NCI-H1930 (cell line): ENCODE measurements at places on chromosomes 2 and 18.

GRCh38 chr2:95306336-95306895 lies 9.3 kb downstream of the KCNIP3 start:
- no peak for DNase-seq

GRCh38 chr18:48472610-48473009 lies 63.4 kb upstream of the ZBTB7C start:
- DNase-seq = no peak

- no peak for DNase-seq
These were observed 102.9 kb upstream of the THUMPD2 start for GRCh38 chr2:39881948-39882347.

DNA sequence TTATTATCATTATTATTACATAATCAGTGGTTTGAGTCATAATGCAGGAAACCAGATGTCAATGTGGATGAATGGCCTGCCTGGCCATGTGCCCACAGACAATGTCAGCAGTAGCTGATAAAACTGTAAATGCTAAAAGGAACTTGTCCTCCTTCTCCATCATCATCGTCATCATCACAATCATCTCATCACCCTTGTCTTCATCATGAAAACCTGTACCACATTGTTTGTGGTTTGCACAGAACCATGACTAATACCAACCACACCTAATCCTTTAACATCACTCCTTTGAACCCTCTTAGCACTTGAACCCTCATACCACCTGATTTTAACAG lies 96.0 kb downstream of the HNMT start:
- DNase-seq = peak; percentile 43

DNA sequence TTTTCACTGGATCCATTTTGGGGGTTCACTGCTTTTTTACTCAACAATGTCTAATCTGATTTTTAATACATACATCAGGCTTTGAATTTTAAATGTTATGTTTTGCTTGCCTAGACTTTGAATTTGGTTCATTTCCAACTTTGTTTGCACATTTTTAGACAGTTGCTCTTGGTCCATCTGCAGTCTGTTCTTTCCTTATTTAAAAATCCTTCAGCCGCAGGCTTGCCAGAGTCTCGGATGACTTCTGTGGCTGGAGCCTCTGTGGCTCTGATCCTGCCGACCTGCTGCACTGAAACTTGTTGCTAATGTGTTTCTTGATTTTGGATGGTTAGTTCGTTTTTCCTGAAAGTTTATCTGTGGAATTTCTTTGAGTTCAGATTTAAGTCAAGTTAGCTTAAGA lies 172.0 kb upstream of the ALKAL2 start:
- DNase-seq = no peak

DNA sequence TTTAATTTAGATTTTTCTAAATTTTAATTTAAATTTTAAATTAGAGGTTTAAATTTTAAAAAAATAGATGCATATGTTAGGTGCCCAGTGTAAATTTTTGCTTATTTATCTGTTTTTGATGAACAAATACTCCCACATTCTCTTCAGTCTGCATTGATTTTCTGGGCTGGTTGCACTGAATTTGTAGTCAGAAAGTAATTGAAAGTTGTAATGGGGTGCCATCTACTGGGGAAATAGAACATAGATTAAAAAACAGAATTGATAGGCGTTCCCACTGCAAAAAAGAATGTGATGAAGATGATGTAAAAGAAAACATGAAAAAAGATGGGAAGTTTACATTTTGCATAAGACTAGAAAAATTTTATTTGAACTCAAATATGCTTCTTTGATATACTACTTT lies 51.7 kb upstream of the CCDC85A start:
- peak; percentile 51 for DNase-seq

DNA sequence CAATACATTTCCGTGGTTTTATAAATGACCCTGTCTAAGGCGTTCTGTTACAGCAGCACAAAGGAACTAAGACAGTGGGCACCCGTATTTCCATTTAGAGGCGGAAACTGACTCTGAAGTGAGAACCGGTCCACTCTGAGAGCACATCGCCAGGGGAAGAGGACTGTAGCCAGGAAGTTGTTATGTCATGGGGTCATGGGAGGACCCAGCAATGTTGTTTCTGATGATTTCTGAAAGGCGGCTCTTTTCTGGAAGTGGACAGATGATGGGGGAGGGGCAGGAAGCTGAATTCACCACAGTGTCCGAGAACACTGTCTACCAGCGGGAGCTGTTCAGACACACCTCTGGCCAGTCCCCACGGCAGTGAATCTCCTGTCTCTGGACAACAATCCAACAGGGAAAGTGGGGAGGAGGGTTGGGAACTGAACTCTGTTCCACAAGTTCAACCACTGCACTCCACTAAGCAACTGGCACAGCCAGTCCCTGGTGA lies 2.1 kb upstream of the LRRFIP1 start:
- no peak for DNase-seq

DNA sequence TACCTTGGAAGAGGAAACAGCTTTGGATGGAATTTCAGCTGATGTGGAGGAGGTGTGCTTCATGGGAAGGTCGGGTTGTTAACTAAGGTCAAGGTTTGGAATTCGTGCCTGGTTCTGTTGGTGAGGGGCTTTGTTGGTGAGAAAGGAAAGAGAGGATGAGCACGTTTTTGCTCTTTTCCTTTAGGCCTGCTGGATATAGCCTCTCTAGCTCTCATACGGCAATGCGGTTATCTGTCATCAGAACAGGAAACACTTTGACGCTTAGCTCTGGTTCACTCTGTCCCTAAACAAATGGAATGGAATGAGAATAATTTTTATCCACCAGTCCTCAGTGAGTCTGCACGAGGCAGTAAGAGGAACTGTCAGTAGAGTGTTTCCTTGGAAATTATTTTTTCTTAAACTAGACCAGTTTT lies 169.7 kb upstream of the NOSTRIN start:
- no peak for DNase-seq

GRCh38 chr18:77457681-77458080 lies 208.0 kb downstream of the GALR1 start:
- DNase-seq = no peak

DNA sequence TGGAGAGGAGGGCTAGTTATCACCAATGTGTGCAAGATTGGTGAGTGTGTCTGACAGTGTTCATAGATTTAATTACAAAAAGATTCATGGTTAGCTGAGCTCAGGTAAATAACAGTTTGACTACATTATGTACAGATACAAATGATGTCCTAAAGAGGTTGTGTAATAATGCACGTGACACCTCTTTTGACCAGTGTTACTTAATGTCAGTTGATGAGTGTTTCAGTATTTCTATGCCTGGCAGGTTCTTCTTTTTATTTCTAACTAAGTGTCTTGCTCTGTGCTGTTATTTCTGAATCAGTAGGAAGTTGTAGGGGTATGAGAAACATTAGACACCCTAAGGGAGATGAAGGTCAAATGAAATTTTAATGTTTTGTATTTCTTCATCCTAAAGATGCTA lies 7.9 kb upstream of the INHBB start:
- DNase-seq = no peak

- no peak for DNase-seq
These were observed 5.9 kb upstream of the ATP5MC3 start for GRCh38 chr2:175187378-175187777.

GRCh38 chr2:121944072-121944831 lies 188.8 kb downstream of the TSN start:
- DNase-seq = no peak

DNA sequence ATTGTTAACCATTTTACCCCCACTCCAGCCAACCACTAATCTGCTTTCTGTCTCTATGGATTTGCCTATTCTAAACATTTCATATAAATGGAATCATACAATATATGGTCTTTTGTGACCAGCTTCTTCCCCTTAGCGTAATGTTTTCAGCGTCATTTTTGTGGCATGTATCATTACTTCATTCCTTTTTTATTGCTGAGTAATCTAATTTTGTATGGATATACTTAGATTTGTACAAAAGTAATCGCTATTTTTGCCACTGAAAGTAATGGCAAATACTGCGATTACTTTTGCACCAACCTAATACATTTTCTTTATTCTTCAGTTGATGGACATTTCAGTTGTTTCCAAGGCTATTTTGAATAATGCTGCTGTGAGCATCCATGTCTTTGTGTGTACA lies 227.6 kb downstream of the WDR7 start:
- no peak for DNase-seq

- no peak for DNase-seq
These were observed 139.0 kb downstream of the ZFP36L2 start for GRCh38 chr2:43087413-43087812.

- DNase-seq = peak; percentile 15
These were observed 764 bp downstream of the MBD2 start for GRCh38 chr18:54223568-54224241.

- no peak for DNase-seq
These were observed 1.9 kb upstream of the ZFP36L2 start for GRCh38 chr2:43228321-43228751.

- no peak for DNase-seq
These were observed 239.8 kb downstream of the FHOD3 start for GRCh38 chr18:36537289-36537688.

GRCh38 chr2:119073213-119073612 lies 85.3 kb downstream of the C1QL2 start:
- DNase-seq = no peak

- no peak for DNase-seq
These were observed 77.1 kb downstream of the SPATS2L start for GRCh38 chr2:200383380-200384110.

DNA sequence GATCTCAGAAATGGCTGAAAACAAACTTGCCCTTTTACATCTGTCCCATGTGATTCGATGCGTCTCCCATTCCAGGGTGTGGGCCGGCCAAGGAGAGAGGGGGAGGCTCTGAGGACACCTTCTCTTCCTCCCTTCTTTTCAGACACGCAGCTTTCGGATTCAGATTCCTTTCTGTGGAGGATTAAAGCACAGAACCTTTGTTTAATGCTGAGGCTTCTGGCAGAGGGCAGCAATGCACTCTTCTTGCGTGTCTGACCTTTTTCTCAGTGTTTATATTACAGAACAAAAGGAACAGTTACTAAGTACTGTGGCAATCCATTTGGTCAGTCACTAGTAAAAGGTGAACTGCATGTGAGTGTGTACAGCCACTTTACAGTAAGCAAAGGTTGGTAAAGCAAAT lies 268.9 kb upstream of the CCDC68 start:
- DNase-seq = no peak

DNA sequence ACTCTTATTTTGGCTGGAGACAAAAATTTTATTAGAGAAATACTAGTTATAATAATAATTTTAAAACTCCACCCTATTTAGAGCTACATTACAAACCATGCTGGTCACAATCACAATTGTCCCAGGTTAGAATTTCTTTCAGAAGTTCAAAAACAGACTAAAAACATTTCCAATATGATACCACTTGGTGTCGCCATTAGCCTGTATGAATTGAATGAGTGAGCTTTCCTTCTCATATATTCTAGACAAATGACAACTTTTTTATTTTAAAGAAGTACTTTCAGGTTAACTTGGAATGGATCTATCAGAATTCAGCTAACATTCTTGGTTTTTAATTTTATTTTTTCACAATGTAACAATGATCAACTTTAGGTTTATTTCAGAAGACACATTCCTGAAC lies 48.0 kb downstream of the SERPINB8 start:
- DNase-seq = peak; percentile 14

- no peak for DNase-seq
These were observed 491.0 kb upstream of the KLHL29 start for GRCh38 chr2:22893761-22894517.

DNA sequence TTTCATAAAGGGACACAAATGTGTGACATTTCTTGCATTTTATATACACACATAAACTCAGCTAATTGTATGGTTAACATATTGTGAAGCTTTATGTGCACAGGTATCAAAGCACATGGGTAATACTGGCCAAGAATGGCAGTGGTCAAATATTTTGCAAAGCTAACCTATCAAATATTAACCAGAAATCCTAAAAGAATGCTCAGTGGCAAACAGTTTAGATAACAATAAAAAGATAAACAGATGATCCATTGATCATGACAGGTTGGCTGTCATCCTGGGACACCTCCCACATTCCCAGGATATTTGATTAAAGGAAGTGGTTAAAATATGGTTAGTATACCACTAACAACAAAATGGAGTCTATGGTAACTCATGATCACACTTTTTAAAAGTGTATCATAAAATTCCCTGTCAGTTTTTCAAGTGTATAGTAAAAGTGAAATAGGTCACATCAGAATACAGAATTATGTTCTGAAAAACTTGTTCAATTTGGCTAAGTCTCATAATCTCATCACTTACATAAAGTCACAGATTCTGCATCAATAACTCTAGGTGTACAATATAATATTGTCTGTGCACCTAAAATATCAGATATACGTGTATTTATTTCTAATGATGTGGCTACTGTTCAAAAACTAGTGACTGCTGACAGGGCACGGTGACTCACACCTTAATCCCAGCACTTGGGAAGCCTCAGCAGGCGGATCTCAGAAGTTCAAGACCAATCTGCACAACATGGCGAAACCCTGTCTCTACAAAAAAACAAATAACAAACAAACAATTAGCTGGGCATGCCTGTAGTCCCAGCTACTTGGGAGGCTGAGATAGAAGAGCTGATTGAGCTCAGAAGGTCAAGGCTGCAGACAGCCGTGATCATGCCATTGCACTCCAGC lies 48.9 kb downstream of the CDH2 start:
- DNase-seq = no peak

GRCh38 chr18:66616523-66616983 lies 12.7 kb upstream of the CDH19 start:
- DNase-seq = no peak

GRCh38 chr2:175730050-175730449 lies 272.0 kb downstream of the LNPK start:
- DNase-seq = no peak

- DNase-seq = no peak
These were observed 40.4 kb upstream of the MAL start for GRCh38 chr2:94984964-94985575.

DNA sequence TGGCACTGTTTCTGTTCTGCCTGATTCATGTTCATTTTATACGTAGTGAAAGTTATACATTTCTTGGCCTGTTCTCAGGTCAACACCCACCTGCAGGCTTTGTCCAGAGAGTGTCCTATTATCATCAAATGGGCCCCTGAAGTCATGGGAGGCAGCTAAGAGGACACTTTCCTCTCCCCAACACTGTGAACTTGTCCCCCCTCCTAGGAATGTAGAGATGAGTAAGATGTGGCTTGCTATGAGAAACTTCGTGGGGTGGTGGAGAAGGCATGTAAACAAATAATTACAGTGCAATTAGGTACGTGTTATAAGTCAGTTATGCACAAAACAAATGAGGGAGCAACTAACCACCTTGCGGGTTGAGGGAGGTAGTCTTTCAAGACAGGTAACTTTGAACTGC lies 57.9 kb downstream of the COL4A3 start:
- DNase-seq = no peak

- no peak for DNase-seq
These were observed 70.3 kb downstream of the BCL2L11 start for GRCh38 chr2:111190816-111191540.

DNA sequence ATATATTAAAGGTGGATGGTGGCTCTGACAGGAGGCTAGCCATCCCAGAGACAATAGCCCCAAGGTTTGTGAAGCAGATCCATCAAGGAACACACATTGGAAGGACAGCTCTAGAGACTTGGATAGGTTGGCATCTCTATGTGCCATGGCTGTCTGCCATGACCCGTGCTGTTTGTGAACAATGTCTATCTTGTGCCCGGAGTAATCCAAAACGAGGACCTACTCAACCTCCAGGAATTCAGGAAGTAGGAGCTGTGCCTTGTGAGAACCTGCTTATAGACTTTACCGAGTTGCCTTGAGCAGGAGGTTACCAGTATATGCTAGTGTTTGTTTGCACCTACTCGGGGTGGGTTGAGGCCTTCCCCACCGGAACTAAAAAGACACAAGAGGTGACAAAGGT lies 43.1 kb upstream of the SELENOI start:
- no peak for DNase-seq

GRCh38 chr2:122179492-122180165 lies 424.2 kb downstream of the TSN start:
- no peak for DNase-seq
